Epithelial cell of esophagus (primary cell): ENCODE measurements at places on chromosomes 5 and 9.

GRCh38 chr9:32558408-32558934 lies 6.1 kb upstream of the TOPORS start:
- no peak for DNase-seq

GRCh38 chr5:63650581-63650980 lies 311.7 kb downstream of the HTR1A start:
- DNase-seq, result no peak

DNA sequence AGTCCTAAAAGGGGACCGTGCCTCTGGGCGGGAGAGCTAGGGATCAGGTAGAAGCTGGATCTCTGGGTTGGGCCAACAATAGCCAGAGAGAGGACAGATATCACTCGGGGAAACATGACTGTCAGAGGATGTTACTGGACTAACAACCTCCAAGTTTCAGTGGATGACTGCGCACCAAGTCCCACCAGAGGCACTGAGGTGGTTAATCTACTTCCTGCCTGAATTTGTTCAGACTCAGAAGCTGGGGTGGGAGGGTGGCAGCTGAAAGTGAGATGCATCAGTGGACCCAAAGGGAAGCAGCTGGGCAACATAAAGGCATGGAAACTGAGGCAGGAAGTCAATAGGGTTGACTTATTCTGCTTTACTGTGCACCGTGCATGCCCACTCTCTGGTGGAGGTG lies 130.1 kb upstream of the SLC44A1 start:
- no peak for DNase-seq

- DNase-seq, result no peak
Measured at GRCh38 chr5:139650689-139651042, 2.5 kb downstream of the CXXC5 start.

GRCh38 chr5:122252319-122252718 lies 59.7 kb upstream of the SNCAIP start:
- no peak for DNase-seq

DNA sequence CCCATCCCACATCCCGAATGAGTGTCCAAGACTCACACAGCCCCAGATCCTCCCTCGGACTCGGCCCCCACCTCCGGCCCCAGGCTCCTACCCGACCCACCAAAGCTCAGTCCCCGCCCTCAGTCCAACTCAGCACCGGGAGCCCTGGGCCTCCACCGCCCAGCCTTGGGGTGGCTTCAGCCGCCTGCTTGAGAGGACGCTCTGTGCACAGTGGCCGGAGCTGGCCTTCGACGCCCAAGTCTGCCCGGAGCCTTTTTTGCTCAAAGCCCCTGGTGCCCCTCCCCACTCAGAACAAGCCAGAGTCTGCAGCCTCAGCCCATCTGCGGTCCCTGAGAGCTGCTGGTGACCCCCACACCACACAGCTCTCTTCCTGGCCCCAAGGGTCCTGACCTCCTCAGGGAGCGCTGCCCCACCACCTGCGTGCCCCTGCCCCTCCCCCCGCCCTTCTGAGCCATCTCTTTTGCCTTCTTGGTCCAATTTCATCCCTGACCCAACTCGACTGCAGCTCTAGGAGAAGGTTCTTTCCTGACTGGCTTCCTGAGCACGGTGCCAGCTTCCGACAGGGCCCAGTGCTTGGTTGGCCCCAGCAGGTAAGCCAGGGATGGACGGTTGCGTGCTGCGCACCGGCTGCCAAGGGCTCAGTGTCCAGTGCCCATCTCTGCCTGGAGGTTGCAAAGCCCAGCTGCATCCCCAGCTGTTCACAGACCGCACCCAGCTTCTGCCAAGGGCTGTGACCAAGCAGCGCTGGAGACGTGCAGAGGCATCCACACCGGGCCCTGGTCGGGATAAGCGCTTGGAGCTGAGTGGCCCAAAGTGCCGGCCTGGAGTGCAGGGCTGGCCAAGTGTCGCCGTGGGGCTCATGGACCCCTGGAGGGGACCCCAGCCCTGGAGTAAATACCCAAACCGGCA lies 27.7 kb upstream of the NSMF start:
- DNase-seq, result no peak

GRCh38 chr9:132141344-132141947 lies 20.4 kb upstream of the NTNG2 start:
- no peak for DNase-seq

GRCh38 chr9:89309166-89309565 lies 1.8 kb upstream of the CKS2 start:
- DNase-seq, result no peak

DNA sequence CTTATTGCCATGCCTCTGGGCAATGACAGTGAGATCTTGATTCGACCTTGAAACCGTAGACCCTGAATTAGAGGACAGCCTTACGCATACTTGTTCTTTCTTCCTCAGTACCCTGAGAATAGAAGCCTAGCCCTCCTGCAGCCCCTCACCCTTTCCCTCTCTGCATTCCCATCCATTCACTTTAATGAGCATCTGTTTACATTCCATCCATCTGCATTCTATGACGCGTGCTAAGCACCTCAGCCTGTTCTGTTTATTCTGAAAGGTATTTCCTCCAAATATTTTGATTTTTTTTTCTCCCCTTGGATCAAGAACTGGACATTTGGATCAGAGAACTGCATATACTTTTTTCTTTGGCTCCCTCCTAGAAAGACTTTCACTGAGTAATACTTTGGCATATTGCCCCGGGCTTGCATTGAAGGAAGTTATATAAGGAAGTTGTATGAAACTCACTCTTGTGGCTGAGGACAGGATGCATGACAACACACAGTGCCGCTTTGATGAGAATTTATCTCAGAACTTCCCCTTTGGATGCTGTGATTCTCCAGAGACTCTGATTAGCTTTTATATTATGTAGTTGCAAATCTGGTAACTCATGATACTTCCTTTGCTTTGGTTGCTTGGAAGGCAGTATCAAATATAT lies 15.7 kb downstream of the TMEM8B start:
- peak; percentile 90 for DNase-seq

DNA sequence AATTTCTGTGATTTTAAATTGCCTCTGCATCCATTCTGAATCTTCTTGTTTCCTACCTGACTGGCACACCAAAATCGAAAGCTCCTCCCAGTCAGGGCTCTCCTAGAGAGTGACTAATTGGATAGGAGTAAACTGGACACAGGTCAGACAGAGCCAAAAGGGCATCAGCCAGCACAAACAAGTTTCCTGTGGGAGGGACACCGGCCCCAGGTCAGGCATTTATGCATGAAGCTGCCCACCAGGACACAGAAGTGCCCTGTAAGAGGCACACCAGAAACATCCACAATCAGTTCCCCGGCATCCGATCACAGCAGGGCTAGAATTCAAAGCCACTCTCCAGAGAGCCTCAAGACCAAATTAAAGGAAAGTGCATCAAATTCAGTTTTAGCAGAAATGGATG lies 78.4 kb downstream of the SFXN1 start:
- no peak for DNase-seq

GRCh38 chr9:93994545-93994944 lies 39.4 kb upstream of the BARX1 start:
- DNase-seq, result no peak

DNA sequence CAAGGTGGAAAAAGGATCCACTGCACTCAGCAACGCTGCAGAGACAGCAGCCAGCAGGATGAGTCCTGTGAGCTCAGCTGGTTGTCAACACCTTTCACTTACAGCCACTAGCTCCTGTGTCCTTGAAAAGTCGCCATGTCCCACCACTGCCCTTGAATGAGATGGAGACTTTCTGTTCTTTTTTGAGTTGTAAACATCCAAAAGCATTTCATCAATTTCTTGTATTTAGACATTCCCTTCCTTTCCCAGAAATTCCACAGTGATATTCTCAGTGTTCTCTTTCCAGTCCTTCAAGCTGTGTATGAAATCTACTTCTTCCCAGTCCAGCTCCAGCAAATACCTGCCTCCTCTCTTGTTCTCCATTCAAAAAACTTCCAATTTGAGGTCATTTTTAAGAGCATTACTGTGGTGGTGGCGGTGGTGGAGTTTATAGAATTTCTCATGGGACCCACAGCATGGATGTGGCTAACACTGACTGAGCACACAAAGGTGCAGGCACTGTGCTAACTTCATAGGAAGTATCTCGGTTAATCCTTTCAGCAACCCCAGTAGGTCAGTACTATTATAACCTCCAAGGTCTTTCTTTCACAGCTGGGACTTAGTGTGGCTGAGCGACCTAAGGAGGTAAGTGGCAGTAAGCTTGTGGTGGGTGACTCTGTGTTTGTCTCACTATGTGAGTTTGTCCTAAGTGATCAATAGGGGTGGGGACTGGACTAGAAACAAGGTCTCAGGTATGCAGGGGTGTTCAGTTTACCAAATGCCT lies 15.0 kb upstream of the GPX3 start:
- DNase-seq, result no peak

GRCh38 chr9:72843520-72844439 lies 109.1 kb downstream of the ALDH1A1 start:
- peak; percentile 85 for DNase-seq

DNA sequence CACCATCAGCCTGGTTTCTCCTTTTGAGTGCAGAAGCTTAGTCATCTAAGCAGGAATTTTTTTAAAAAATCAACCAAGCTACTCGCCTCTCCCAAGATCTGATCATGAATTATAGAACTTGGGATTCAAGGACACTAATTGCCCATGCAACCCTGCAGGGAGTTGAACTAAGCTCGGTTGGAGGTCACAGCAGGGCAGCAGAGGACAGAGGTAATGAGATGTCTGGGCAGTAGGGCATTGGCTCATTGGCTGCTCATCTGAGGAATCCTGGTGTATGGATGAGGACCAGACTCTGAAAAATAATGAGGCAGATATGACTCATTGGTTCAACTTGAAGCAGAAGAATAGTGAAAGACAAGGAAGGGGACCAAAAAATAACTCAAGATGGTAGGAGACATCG lies 111.8 kb upstream of the TLE1 start:
- no peak for DNase-seq

GRCh38 chr9:122197426-122197825 lies 31.3 kb downstream of the LHX6 start:
- DNase-seq, result no peak

DNA sequence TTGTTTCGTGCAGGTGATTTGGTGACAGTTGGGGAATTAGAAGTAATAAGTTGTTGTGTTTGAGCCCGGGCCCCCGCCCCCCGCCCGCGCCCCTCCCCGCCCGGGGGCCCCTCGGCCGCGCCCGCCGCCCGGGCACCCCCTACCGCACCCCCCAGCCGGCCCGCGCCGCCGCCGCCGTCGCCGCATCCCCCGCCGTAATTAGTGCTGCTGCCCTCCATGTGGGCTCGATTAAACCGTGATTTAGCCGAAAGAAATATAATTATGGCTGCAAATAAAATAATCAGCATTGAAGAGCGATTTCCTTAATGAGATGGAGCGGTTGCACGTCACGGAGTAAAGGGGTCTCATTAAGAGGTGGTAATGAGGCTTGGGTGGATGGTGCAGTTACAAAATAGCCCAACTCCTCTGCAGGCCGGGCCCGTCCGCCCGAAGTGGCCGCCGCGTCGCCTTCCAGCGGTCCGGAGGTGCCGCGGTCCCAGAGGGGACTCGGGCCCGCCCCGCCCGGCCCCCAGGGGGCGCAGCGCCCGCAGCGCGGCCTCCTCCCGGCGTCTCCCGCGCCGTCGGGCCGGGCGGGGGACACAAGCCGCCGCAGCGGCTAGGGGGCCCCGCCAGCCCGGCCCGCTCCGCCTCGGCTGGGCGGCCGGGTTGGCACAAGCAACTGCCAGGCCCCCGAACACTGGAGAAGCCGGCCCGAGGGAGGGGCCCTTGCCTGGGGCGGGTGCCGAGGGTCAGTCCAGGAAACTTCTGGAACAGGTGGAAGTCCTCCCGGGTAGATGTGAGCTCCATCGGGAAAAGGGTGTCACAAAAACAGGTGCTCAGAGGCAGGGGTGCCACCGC lies 6.9 kb upstream of the OTP start:
- no peak for DNase-seq

- no peak for DNase-seq
Measured at GRCh38 chr9:131862261-131862660, 122.4 kb upstream of the RAPGEF1 start.

DNA sequence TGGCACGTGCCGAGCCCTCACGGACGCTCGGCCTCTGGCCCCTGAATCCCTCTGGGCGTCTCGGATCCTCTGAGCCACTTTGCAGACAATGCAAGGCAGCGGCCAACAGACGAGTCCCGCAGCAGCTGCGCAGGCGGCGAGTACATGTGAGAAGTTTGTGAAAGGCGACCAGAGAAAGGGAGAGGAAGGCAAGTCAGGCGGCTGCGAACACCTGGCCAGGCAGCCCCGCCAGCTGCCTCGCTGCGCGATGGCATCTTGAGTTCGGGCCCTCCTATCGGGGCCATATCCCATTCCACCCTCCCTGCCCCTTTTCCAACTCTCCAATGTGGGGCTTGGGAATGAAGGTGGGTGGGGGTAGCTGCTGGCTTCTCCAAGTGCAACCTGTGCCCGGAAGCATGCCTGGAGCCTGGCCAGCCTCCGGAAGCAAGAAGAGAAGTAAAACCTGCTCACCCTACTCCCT lies 4.5 kb upstream of the POU4F3 start:
- DNase-seq, result no peak

GRCh38 chr5:35360671-35361070 lies 130.4 kb upstream of the PRLR start:
- DNase-seq, result no peak

- no peak for DNase-seq
Measured at GRCh38 chr5:148993283-148993936, 69.5 kb downstream of the SH3TC2 start.

GRCh38 chr9:115135821-115136778 lies 18.1 kb upstream of the TNC start:
- no peak for DNase-seq

DNA sequence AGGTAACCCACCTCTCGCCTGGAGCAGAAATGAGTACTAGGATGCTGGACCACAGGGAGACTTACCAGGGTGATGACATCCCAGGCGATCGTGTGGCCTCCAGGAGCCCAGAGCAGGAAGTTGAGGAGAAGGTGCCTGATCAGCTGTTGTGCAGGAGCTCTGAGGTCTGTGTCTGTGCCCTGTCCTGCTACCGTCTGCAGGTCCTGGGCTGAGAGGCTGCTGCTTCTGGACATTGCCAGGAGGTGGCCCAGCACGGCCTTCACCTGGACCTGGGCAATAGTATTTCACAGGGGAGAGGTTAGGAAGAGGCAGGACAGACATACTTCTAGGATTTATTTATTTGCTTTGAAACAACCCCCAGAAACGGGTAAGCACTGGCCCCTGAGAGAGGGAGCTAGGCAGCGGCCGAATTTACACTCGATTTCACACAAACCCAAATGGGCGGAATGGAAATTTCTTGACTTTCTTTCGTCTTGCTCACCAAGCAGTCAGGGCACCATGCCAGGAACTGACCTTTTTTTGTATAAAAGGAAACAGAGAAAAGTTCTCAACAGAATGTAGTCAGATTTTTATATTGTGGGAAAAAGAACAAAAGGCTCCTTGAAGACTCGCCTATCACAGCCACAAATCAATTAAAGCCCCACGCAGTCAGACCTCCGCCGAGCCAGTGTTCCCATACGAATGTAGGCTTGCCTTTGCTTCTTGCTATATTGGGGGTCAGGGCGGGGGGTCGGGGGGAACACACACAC lies 210.3 kb downstream of the FANCC start:
- no peak for DNase-seq

GRCh38 chr9:129665389-129665775 lies at the start of gene PRRX2:
TSS of gene PRRX2 (plus strand) at chr9:129665647. CDS start at chr9:129665868, 221 bp downstream.
- DNase-seq, result no peak

GRCh38 chr9:27362447-27363210 lies 65.7 kb upstream of the EQTN start:
- peak; percentile 84 for DNase-seq
